Stimulated activated naive CD4-positive, alpha-beta T cell (primary cell): ENCODE measurements at places on chromosomes 2 and 18.

DNA sequence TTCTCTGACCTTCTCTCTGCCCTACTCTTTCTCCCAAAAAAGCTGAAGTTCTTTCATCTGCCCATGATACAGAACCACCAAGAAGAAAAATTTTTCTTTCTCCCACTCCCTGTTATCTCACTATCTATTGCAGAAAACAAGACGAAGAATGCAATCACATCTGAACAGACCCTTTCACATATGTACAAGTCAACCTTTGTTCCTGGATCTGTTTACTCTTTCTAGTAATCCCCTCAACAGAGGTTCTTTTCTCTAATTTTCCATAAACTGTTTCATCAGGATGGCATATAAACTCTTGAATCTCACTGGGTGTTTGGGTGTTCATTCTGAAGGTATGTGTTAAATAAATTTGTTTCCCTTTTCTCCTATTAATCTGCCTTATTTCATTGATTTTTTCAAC is 1262.7 kb upstream of the NRXN1 start:
- no peak for DNase-seq

DNA sequence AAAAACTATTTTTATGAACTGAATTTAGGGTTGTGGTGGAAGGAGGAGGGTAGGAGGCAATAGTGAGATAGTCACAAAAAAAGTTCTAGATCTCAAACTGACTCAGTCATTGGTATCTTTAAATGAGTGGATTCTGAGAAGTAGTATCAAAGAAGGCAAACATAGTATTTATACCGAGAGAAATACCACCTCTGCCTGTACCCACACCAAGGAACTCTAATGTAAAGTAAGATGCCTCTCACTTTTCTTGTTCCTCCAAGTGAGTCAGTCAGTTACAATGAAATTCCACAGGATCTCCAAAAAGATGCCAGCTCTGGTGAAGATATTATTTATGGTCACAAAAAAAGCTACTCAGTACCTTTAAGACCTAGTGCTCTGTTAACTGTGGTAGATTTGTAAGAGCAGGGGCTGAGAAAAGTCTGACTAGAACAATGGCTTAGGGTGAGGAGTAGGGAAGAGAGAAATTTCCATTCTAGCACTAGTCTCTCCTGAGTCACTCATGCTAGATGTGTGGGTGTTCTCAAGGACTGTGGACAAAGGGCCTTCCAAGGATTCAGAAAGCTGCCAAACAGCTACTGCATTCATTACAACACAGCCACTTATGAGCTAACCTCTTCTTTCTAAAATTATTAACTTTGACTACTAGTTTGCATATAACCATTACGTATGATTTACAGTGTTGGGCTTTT is 36.3 kb downstream of the YWHAQ start:
- no peak for DNase-seq

DNA sequence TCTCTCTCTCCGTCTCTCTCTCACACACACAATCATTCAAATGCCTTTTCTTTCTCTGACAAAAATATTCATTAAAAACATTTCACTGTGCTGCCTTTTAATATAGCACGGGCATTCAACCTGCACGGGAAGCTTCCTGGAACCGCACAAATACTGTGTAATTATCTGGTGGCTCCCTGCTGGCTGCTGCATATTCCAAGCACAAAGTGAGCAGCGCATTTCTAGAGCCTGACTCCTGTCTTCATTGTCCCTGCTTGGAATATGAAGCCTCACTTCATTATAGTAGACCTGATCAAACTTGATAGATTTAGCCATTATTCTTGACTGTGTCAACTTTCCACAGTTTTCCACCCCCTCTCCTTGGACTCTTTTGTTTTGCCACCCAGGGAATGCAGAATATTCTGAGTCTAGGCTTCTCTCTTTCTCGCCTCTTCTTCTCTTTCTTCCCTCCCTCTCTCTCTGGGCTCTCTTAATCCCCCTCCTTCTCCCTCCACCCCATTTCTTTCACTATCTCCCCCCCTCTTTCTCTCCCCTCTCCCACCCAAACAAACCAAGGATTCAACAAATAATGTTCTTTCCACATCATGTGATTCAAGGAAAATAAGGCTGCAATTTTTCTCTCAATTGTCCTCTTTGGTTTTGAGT is 672.1 kb upstream of the FANCL start:
- DNase-seq: no peak

GRCh38 chr2:1550658-1551316 is 137.5 kb downstream of the TPO start:
- DNase-seq: peak; percentile 45

- DNase-seq: no peak
Observed at GRCh38 chr2:194087089-194087958, 1569.7 kb upstream of the SLC39A10 start.

DNA sequence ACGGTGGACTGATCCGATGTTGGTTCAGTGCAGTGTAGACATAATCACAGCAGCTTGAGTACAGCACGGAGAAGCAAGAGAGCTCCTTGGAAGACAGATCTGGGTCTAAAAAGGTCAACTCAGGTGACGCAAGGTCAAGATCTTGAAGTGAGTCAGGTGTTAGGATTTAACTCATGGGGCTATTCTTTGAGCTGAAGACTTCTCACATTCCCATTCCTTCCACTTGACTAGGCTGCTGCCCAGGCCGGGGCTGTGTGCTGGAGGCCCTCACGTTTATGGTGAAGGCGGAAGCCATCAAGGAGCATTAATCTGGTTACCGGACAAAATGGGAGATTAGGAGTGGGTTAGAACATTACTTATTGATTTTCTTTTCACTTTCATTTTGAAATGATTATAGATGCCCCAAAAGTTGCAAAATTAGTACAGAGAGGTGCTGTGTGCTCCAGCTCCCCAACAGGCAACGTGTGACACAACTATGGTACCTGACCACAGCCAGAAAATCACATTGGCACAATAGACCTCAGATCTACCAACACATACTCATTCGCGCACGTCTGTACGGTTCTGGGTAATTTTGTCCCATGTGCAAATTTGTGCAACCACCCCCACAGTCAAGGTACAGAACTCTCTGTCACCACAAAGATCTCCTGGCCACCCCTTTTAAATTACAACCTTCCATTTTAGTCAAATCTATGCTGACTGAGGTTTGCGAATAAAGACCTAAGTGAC is 77.6 kb upstream of the SEC11C start:
- no peak for DNase-seq

- DNase-seq: no peak
Observed at GRCh38 chr2:192313773-192314172, 119.0 kb upstream of the TMEFF2 start.

DNA sequence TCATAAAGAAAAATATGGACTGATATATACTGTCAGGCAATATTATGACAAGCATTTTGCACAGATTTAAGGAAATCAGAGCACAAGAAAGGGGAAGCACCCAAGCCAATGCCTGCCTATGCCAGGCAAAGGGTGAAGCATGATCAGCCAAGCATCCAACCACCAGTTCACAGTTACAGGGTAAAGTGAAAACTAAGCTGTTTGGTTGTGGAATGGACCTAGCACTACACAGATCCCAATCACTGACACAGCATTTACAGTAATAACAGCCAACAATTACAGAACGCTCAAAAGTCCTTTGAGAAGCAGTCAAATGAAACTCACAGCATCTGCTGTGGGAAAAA is 90.3 kb downstream of the SP3 start:
- DNase-seq: no peak

DNA sequence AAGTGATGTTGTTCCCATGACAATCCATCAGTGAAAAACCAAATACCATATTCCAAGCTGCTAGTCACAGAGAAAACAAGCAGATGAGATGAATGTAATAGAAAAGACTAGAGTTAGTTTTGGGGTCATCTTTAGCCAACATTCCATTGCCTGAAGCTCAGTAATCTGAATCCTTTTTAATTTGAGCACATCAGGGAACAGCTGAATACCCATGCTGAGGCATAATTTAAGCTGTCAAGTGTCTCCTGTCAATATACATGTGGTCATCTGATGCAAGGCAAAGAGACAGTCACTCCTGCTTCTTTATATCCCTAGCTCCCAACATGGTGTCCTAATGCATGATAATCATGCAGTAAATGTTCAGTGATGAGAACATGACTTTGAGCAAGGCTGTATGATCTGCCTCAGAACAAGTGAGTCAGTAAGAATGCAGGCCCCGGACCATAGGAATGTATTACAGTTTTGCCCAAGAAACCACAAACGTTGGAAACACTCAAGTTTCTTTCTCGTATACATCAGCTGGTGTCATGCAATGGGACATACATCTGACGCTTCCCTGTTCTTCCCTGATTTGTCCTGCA is 48.0 kb downstream of the CDK15 start:
- no peak for DNase-seq

DNA sequence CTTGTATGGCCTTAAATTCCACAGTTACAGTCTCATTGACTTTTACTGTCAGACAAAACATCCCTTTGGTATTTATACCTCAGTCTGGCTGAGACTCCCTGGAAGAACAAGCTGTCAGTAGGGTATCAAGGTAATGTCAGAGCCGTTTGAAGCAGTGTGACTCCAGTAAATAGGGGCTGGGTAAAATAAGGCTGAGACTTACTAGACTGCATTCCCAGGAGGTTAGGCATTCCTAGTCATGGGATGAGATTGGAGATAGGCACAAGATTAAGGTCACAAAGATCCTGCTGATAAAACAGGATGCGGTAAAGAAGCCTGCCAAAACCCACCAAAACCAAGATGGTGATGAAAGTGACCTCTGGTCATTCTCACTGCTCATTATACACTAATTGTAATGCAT is 219.5 kb upstream of the SKOR2 start:
- DNase-seq: no peak

GRCh38 chr18:250685-251084 is 17.2 kb downstream of the THOC1 start:
- no peak for DNase-seq

- DNase-seq: no peak
Observed at GRCh38 chr2:24011250-24012104, 1.6 kb downstream of the MFSD2B start.

- no peak for DNase-seq
Observed at GRCh38 chr2:237457388-237457941, 29.6 kb upstream of the MLPH start.

GRCh38 chr2:176160251-176160985 is 3.3 kb downstream of the HOXD3 start:
- DNase-seq: no peak

DNA sequence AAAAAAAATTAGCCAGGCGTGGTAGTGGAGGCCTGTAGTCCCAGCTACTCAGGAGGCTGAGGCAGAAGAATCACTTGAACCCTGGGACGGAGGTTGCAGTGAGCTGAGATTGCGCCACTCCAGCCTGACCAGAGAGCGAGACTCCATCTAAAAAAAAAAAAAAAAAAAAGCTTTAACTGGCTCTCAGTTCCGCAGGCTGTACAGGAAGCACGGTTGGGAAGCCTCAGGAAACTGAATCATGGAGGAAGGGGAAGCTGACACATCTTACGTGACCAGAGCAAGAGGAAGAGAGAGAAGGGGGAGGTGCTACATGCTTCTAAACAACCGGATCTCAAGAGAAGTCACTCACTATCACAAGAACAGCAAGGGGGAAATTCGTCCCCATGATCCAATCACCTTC is 505.6 kb upstream of the SLC8A1 start:
- no peak for DNase-seq

- no peak for DNase-seq
Observed at GRCh38 chr18:25345081-25345866, 6.7 kb downstream of the ZNF521 start.

DNA sequence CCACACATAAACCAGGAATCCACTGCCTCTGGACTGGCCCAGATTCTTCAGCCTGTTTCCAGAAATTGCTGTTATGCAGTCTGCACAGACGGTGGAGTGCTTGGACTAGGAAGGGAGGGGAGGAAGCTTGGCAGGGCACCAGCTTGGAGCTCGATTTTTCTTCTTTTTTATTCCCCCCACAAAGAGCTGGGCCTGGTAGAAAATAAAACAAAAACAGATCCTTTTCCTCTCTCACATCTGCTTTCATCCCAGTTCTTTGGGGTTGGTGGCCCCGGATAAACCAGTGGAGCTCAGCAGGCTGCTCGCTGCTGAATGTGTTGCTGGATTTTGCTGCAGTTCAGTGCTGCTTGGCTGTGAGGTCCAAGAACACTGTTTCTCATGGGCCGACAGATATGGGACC is 16.0 kb downstream of the LRRTM1 start:
- DNase-seq: no peak

GRCh38 chr18:65025756-65026155 is 725.1 kb upstream of the CDH7 start:
- DNase-seq: no peak

DNA sequence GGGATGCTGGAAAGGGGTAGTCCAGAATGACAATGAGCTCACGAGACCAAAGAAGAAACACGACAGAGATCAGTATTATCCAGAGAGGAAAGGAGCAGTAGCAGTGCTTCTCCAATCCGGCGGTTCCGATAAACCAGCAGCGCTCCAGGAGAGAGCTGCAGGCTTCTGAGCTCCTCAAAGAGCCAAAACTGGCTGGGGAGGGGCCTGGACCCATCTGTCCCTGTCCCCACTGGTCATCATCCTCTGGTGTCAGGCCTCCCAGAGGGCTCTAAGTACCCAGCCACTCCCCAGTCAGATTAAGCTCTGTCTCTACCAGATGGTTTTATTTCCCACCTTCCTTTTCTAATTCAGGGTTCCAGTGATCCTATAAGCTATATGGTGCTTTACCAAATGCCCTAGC is 23.2 kb downstream of the DNAJC27 start:
- DNase-seq: no peak

DNA sequence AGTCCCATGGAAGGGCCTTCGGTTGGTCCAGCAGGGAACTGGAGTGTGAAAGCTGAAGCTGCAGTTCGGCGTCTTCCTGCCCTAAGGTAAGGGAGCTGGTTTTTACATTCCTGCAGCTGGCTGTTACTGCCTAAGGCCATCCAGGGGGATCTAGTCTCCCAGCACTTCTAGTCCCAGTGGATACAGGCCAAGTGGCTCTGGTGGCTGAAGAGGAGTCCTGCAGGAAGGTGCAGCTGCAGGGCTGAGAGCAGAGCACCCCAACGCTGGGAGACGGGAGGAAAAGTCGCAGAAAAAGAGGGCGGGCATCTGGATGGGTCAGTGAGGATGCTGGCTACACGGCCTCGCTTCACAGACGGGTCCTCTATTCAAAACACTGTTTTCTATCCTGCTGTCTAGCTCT is 225.0 kb upstream of the HS6ST1 start:
- DNase-seq: no peak

DNA sequence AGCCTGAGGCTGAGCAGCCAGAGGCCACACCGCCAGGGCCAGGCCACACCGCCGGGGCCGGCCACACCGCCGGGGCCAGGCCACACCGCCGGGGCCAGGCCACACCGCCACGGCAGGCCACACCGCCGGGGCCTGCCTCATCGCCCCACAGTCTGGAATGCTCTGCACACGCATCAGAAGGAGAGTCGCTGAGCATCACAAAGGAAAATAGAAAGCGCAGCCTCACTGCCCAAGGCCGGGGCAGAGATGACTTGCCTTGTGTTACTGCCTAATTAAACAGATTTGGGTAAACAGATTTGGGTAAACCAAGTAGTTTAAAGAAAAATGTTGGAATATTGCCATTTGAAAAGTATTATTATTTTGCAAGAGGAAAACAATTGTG is 10.4 kb upstream of the NFATC1 start:
- DNase-seq: no peak

GRCh38 chr18:3520230-3521085 is 70.5 kb downstream of the TGIF1 start:
- no peak for DNase-seq

- DNase-seq: no peak
Observed at GRCh38 chr2:240198226-240198625, 57.8 kb upstream of the OTOS start.
